ENCODE measurements at places on chromosomes 2 and 18.

GRCh38 chr2:141417246-141417797 is 713.5 kb downstream of the LRP1B start:
- no peak for DNase-seq

GRCh38 chr18:35460736-35461161 is 37.0 kb downstream of the INO80C start:
- no peak for DNase-seq

DNA sequence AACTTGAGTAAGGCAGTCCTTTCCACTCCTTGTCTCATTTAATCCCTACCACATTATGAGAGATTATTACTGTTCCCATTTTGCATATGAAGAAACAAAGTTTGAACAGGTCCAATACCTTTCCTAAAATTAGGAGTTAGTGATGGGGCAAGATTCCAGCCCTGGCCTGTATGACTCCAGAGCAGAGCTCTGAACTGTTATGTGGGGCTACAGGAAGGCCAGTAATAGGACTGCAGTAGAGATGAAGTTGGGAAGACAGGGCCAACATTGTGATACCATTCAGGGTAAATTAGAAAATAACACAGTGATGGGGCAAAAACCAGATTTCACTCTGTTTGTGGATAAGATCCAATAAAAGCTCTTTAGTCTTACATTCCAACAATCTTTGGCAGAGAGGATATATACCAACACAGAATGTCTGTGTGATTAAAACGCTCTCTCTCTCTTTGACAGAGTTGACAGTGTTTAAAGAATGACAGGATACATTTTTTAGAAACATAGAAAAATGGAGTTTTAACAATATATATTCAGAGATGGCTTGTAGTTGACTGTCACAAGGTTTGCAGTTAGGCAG is 22.7 kb downstream of the KATNAL2 start:
- no peak for DNase-seq

DNA sequence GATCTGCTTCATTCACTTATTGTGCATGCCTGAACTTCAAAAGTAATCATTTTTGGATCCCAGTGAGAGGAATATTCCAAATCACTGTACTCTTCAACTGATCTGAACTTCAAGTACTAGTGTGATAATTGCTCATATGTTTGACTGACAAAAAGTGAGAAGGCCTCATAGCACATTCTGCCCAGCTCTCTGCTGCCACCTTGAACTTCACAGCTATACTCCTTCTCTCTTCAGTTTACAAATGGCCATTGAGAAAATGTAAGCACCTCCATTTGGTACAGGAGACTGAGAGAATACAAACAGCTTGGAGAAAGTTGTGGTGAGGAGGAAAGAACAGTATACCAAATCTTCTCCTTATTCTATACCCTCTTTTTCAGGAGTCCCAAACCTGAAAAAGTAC is 946.0 kb upstream of the CHAC2 start:
- no peak for DNase-seq

DNA sequence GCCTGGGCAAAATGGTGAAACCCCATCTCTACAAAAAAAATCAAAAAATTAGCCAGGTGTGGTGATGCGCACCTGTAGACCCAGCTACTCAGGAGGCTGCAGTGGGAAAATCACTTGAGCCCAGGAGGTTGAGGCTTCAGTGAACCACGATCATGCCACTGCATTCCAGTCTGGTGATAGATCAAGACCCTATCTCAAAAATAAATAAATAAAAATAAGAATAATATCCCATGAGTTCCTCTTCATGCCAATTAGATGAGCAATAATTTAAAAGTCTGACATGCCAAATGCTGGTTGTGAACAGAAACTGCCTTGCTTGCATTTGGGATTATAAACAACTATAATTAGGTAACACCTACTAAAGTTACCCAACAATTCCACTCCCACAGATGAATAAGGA is 22.1 kb upstream of the ANKRD44 start:
- DNase-seq: no peak

DNA sequence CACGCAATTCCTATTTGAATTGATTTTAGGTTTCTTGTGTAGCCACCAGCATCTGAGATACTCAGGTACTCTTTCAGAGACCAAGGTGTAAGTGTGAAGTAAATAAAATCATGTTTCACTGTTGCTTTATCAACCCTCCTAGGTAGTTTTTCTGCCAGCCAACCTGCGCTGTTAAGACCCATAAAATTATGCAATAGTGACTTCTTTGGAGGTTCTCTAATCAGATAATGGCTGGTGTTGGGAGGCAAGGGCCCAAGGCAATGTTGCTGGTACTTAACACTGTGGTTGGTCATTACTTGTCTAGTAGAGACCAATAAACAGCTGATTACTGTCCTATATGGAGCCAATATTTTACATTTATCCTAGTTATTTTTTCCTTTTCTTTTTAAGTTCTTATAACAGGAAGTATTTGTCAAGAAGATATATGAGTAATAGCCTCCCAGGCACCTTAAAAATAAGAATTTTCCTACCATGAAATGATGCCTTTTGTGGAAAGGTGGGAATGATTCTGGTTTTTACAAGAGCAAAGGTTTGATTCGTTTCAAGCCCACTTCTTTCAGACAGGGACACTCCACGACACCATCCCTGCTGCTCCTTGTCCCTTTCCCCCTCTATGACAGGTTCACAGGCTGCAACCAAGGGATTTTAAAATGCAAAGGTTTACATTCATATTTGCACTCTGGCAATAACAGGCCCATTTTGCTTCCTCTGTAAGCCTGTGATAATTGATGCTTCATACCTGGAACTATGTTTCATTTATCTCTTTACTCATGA is 259.3 kb downstream of the MEIS1 start:
- DNase-seq: no peak

DNA sequence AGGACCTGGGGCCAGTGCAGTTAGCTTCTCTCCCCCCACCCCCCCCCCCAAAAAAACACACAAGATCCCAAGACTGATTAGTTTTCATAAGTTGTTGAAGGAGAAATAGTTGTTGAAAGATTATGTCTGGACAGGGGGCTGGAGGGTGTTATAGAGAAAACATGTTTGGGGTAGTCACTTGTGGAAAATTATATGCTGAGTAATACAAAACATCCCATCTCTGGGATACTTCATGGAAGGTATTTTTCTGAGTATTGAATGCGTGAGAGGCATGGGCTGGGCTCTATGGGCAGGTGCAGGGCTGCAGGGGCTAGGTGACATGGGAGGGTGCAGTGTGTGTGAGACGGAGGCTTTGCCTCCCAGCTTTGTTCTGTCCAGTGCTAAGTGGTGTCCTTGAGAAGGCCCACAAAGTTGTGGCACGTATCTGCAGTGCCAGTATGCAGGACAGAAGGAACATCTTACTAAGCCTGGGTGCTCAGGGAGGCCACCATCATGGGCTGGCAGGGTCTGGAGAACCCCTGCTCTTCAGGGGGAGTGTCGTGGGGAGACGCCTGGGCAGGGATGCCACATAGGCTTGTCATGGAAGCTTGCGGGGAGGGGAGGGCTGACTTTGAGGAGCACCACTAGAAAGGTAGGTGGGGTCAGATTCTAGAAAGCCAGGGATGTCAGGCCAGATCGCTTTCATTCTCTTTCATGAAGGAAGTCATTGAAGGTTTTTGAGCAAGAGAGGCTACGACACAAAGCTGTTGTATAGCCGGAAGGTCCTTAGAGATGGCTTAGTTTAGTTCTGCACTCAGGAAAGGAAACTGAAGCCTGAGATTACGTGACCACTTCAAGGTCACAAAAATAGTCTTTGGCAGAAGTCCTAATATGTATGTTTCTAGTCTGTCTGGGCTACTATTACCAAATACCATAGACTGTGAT is 232.0 kb downstream of the LDLRAD4 start:
- no peak for DNase-seq

GRCh38 chr18:4017480-4017879 is 437.6 kb downstream of the DLGAP1 start:
- no peak for DNase-seq

GRCh38 chr2:177193240-177193639 is 19.4 kb upstream of the HNRNPA3 start:
- DNase-seq: no peak

- DNase-seq: no peak
Observed at GRCh38 chr2:183678908-183679307, 554.7 kb downstream of the NUP35 start.

GRCh38 chr2:190838492-190838910 is 42.1 kb upstream of the GLS start:
- no peak for DNase-seq

DNA sequence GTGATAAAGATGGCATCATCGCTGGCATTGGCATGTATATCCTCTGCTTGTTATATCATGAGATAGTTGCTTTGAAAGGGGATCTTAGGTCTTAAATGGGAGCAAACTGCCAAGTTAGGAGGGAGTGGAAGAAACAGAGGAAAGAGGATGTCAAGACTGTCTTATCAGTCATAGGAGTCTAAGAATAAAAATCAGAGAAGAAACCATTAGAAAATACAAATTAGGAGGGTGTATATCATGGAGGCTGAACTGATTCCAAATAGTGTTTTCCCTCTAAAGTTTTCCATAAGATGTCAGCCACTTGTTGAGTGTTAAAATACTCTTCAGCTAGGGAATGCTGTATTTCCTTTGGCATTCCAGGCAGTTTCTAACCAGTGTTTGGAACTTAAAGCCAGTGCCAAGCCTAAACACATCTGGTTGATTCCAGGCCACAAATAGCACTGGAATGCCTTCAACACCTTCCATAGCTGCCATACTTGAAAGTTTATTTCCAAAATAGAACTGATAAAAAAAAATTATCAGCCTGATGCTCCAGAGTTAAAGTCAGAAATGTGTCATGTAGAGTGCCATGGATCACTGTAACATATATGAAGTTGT is 129.4 kb downstream of the ZEB2 start:
- no peak for DNase-seq

DNA sequence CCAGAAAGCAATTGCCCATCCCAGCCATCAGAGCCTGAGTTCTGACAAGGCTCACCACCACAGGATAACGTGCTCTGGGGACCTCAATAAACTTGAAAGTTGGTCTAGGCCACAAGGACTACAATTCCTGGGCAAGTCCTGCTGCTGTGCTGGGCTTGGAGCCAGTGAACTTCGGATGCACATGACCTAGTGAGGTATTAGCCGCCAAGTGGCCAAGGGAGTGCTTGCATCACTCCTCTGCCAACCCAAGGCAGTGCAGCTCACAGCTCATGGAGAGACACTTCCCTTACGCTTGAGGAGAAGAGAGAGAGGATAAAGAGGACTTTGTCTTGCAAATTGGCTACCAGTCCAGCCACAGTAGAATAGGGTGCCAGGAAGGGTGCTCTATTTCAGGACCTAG is 219.6 kb downstream of the MBD2 start:
- no peak for DNase-seq

GRCh38 chr2:30652271-30652915 is 154.9 kb downstream of the CAPN13 start:
- no peak for DNase-seq

GRCh38 chr2:23412556-23413155 is 27.7 kb downstream of the KLHL29 start:
- no peak for DNase-seq

DNA sequence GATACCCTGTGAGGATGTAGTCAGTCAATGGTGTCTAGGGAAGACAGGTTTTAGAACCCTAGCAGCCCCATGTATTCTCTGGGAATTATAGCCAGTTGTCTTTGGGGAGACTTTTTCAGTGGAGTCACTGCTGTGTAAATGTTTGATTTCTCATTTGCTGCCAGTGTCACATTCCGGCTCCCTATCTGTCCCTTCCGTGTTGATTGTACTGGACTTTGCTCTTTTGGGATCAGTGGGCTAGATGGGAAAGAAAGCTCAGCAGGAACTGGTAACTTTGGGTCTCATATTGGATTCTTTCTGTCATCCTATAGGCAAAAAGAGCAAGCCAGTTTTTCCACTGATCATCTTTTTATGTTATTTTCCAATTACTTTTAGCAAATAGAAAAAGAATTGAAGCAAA is 70.1 kb downstream of the GTF3C3 start:
- no peak for DNase-seq

DNA sequence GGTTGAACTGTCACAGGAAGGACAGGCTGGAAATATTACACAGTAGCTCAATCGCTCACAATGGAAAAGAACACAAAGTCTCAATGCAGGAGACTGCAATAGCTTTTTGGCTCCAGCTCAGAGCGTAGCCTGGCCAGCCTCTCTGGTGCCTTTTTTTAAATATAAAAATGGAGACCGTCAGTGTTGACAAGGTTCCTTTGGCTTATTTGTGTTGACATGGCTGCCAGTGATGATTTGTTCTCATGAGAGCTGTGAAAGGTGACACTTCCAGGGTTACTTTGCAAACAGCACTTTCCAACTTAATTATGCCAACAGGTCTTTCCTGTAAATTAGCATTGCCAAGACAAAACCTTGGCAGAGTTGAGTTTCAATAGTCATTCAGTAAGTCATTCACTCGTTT is 70.8 kb downstream of the KCNE4 start:
- DNase-seq: no peak

DNA sequence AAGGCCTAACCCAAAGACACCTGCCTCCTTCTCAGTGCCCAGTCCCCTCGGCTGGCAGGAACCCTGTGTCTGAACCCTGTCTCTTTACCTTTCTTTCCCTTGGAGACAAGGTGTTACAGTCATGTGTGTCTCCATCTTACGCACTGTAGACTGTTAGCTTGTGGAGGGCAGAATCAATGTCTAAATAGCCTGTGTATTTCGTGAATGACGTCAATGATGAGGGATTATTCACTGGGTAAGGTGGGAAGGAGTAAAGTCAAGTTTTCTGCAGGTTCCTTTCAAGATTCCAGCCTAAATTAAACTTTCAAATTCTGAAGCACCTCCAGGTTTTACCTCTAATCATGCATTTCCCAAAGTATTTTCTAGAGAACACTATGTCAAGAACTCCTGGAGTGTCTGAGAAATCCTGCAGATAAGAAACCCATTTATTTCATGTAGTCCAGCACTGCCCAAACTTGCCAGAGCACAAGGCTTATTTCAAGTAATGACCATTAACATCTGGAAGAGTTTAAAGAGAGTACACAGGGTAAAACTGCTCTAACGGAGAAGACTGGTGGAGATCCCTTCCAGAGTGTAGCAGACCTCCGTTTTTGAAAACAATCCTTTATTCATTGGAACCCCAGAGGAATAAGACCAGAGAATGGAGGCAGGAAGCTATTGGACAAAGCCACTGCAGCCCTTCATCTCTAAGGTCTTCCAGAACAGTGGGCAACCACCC is 72.8 kb downstream of the KCNF1 start:
- no peak for DNase-seq

DNA sequence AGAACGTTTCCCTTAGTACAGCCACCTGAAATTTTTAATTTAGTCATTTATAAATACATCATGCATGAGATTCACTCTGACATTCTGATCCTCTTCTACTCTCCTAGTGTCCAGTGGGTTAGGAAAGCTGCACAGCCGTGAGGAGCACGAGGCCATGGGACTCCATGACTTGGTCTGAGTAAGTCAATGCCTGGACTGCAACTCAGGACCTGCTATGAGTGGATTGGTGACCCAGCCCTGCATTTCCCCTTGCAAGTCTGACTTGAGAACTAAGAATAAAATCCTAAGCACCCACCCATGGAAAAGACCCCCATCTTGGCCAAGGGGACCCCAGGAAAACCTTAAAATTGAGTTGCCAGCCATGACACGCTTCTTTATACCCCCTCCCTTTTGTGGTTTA is 237.6 kb upstream of the HDAC4 start:
- DNase-seq: no peak

DNA sequence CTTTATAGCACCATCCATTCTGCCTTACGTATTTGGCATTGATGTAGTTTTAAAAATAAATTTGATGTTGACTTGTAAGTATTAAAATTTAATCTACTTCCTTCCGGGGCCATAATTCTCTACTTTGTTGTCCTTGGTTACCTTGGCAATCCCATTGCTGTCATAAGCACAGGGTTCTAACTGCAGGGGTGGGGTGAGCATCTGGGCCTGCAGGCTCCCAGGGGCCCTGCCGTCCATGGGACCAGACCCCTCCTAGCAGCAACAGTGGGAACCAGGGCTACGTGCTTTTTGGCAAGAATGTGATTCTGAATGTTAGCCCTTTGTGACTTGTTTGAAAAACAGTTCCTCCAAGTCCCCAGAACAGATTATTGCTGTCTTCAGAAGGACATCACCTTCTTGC is 4.9 kb downstream of the ASAP2 start:
- DNase-seq: no peak

All from transverse colon (tissue), 4 donors.